ENCODE measurements at places on chromosomes 12 and 14.

DNA sequence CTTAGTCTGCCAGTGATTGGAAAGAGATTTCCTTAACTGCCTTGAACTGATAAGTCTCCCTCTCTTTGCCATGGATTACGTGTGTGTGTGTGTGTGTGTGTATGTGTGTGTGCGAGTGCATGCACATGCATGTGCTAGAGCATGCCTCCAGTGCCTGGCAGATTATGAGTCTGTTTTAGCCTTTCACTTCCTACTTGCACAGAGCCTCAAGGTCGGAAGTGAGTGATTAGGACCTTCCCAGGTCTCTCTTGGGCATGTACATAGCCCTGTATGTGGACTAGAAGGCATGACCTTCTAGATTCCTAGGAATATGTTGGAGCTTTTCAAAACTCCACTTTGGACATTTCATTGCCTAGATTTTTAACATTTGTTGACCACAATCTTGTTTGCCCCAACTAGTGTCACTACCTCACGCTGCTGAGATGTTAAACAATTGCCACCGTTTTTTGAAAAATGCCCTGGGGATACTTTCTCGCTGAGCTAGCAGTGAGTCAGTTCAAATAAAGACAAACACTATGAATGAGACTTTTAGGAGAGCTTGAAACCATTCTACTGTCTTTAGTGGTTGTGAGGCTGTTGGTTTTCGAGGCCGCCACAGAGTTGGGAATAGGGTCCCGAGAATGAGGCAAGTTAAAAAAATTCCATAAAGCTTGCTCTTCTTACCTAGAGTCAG is 28.2 kb downstream of the KIAA0586 start:
- no peak for DNase-seq

DNA sequence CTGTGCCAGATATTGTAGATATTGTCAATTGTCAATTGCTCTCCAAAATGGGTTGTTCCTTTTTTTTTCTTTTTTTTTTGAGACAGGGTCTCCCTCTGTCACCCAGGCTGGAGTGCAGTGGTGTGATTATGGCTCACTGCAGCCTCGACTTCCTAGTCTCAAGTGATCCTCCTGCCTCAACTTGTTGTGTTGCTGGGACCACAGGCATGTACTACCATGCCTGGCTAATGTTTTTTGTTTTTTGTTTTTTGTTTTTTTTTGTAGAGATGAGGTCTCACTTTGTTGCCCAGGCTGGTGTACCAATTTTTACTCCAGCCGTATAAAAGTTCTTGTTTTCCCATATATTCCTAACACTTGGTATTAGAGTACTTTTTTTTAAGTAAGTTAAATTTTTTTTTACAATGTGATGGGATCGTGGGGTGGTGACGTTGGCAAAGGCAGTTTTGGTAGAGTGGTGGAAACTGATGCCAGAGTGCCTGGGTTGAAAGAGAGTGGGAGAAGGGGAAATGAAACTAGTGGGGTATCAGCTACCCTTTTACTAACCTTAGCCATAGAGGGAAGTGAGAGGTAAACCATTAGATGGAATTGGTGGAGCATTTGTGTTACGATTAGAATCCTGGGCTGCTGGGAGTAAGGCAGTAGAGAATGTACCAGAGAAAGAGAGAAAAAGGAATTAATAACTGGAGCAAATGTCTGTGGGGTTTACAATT is 33.0 kb upstream of the CFAP54 start:
- DNase-seq, result no peak

- no peak for DNase-seq
These were observed 46.3 kb downstream of the PTCSC3 start for GRCh38 chr14:36130186-36130585.

GRCh38 chr12:15788233-15789219 is 662 bp downstream of the EPS8 start:
- DNase-seq, result peak; percentile 7

GRCh38 chr14:64993266-64993930 is 6.7 kb downstream of the FNTB start:
- DNase-seq, result no peak

- DNase-seq, result no peak
These were observed 6.6 kb upstream of the SLC6A13 start for GRCh38 chr12:269191-269590.
